Thymus (tissue), 14 donors: ENCODE measurements at places on chromosomes 11 and 22. TPM values are rescaled to one million over a fixed set of nuclear protein-coding genes. Genes with fewer than 3 reads are reported as not detected.

DNA sequence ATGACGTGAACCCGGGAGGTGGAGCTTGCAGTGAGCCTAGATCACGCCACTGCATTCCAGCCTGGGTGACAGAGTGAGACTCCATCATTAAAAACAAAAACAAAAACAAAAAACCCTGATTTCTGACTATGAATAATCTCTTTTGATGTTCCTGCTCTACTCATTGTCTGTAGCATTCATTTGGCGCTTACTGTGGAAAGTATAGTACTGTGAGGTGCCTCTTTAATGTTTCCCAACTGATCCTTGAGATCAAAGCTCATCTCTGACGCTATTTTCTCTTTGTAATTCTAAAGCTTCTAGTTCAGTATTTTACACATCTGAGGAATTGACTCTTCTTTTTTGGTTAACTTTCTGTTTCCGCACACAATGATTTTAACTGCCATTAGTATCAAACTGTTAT is 60.0 kb downstream of the GRK3 start:
- DNase-seq: no peak
- peaks cover 33% of the 10 kb centered on the region for H3K4me1 ChIP-seq
- H3K36me3 ChIP-seq: peaks cover 3% of the 10 kb centered on the region

GRCh38 chr11:67614730-67615714 is 8.3 kb downstream of the NDUFV1 start:
- H3K36me3 ChIP-seq: peaks cover 28% of the 10 kb centered on the region
- no peak overlapping the region for H3K4me3 ChIP-seq
- no peak for DNase-seq

- no peaks in the 10 kb centered on the region for H3K27me3 ChIP-seq
- no peaks in the 10 kb centered on the region for H3K4me1 ChIP-seq
- H3K4me3 ChIP-seq: no peak overlapping the region
- no peaks in the 10 kb centered on the region for H3K36me3 ChIP-seq
Measured at GRCh38 chr11:107221748-107222285, 203.5 kb upstream of the GUCY1A2 start.

Gene PHOX2A
- total RNA-seq: 0.05 TPM

GRCh38 chr11:118996926-118997626 is 862 bp upstream of the CENATAC start:
- peaks cover 8% of the 10 kb centered on the region for H3K36me3 ChIP-seq
- no peaks in the 10 kb centered on the region for H3K27me3 ChIP-seq
- peak overlapping the region; percentile 86 for H3K4me3 ChIP-seq
- DNase-seq: no peak

Gene SSH3
- total RNA-seq: 1.8 TPM

- H3K4me1 ChIP-seq: no peaks in the 10 kb centered on the region
- H3K4me3 ChIP-seq: no peak overlapping the region
- peaks cover 4% of the 10 kb centered on the region for H3K27me3 ChIP-seq
- no peak for DNase-seq
- no peaks in the 10 kb centered on the region for H3K36me3 ChIP-seq
Measured at GRCh38 chr11:1707751-1708150, 10.8 kb downstream of the KRTAP5-6 start.

Gene KLHL35
- 0.57 TPM for total RNA-seq

GRCh38 chr11:44286268-44286880 is 23.6 kb downstream of the ALX4 start:
- no peak overlapping the region for H3K4me3 ChIP-seq
- H3K27me3 ChIP-seq: no peaks in the 10 kb centered on the region
